Common myeloid progenitor, CD34-positive (primary cell): ENCODE measurements at places on chromosomes 5 and 9.
A peak's percentile ranks its signal among the peaks of the same experiment; 100 is the strongest.

DNA sequence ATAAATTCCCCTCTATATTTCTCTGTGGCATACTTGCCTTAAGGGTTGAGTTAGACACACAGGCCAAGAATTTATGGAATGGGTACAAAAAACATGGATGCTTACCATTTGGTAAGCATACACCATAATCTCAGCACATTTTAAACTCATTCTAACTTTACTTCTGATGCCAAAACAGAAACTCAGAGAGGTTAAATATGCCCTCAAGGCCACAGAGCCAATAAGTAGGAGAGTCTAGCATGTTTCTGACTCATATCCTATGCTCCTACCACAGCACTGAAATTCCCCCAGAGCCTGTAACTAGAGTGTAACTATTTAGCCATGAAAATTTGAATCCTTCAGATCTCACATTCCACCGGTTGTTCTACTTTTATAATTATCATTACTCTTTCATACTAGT, 559.7 kb downstream of the ACTL7B start:
- no peak for DNase-seq

GRCh38 chr5:142221091-142221860, 103.5 kb downstream of the SPRY4 start:
- no peak for DNase-seq

DNA sequence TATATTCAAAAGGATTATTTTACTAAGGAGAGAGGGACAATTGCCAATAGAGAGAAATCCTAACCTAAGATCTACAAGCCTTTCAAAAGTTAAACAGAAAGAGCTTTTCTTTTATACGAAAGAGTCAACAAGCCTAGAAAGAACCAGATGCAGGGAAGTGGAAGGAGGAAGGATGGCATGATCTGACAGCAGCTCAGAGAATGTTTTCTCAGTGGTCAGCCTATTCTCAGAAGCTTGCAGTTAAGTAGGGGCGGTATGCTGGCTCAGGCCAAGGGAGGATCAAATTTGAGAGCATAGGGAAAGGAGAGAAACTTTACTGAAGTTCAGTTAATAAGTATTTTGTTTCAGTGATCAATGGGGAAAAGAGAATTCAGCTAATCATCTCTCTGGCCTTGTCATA, 88.0 kb upstream of the FTMT start:
- no peak for DNase-seq

GRCh38 chr5:112196584-112196983, 222.5 kb downstream of the EPB41L4A start:
- DNase-seq = no peak

- no peak for DNase-seq
Measured at GRCh38 chr9:4821133-4821532, 28.4 kb downstream of the RCL1 start.

GRCh38 chr9:29439961-29440360, 1866.7 kb upstream of the C9orf72 start:
- no peak for DNase-seq

DNA sequence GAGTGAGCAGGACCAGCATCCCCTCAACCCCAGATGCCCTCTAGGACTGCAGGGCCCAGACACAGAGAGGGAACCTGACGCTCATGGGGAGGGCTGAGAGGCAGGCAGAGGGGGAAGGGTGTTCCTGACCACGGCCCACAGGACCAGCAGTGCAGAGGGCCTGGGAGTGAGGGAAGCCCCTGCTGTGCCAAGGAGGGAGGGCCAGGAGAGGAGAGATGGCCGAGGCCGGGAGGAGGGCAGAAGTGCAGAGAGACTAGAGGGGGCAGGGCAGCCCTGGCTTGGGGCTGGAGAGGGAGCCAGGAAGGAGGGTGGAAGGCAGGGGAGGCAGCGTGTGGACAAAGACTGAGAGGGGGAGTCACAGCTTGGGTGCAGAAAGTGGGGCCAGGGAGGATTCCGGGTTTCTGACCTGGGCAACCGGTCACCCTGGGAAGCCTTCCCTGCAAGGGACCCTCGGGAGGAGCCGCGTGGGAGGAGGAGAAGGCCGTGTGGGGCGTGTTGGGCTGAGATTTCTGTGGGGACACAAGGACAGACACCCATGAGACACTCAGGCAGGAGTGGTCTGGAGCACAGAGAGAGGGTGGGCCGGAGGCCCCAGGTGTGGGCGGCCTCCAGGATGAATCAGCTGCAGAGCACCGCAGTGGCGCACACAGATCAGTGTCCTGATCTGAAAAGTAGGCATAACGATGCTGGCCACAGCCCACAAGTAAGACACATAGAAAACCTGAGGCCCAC, 117.5 kb downstream of the ADAMTS2 start:
- DNase-seq = no peak

DNA sequence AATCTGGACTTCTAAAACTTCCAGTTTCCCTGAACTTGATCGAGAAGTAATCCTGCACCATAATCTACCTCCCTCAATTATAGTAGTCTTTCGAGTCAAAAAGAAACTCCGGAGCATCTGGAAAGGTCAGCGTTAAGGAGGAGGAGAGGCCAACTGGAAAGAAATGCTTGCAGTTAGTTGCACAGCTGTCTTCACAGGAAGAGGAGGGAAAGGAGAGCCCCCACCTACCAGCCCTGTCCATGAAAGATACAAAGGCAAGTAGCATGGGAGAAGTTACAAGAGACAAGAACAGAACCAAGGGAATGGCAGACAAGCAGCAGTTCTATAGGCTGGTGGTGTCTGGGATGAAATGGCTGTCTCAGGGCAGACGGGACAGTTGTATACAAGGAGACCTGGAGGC, 170.6 kb downstream of the RAB3C start:
- no peak for DNase-seq

GRCh38 chr9:15553528-15553898, 670 bp downstream of the CCDC171 start:
- DNase-seq = no peak

DNA sequence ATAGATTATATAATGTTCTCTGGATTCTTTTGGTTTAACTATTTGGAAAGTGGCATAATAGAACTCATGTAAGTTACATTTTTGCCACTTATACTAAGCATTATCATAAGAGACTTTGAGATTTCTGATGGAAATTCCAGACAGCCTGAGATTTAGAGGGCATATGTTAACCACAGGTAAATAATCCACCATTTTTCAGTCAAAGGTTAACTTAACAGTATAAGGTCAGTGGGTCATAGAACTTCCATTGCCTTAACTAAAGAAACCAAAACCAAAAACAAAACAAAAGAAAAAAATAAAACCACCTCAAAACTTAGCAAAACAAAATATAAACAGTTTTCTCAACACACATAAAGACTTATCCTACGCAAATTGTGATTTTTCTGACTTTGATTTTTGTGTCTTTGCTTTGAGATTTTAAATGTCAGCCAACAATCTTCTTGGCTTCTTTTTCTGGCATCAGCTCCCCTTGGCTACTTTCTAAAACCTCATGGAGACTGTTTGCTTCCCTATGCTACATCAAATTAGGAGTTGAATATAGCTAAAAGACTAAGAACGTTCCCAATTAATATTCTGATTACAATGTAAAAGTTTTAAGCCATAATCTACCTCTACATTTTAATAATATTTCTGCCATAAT, 430.1 kb upstream of the DAB2 start:
- no peak for DNase-seq

DNA sequence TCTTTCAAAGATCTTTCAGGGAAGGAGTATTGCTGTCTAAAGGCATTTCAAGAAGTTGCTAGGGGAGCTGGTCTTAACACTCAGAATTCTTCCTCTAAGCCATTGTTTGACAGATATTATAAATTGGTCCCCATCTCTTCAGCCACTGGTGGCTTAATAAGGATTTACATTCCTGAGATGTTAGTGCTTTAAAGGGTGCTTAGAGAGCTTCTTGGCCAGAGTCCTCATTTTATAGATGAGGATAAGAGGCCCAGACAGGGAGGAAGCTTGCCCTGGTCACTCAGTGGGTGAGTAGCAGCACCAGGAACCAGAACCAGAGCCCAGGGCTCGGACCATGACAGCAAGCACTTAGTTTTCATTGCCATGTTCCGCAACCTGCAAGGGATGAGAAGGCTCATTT, 53.2 kb downstream of the GALNT10 start:
- no peak for DNase-seq

- DNase-seq = no peak
Measured at GRCh38 chr5:93998951-93999455, 257.6 kb upstream of the POU5F2 start.

- peak; percentile 61 for DNase-seq
Measured at GRCh38 chr5:67014957-67015400, 181.6 kb downstream of the CD180 start.

GRCh38 chr9:130110166-130110565, 56.5 kb downstream of the GPR107 start:
- DNase-seq = no peak
